Stomach (tissue), 19 donors: ENCODE measurements at places on chromosomes 12 and 14. TPM values are rescaled to one million over a fixed set of nuclear protein-coding genes. Genes with fewer than 3 reads are reported as not detected.

The PTPRQ gene
- total RNA-seq, result 0.29 TPM

The FZD10 gene
- total RNA-seq, result not detected

The STAC3 gene
- total RNA-seq, result 5.1 TPM

DNA sequence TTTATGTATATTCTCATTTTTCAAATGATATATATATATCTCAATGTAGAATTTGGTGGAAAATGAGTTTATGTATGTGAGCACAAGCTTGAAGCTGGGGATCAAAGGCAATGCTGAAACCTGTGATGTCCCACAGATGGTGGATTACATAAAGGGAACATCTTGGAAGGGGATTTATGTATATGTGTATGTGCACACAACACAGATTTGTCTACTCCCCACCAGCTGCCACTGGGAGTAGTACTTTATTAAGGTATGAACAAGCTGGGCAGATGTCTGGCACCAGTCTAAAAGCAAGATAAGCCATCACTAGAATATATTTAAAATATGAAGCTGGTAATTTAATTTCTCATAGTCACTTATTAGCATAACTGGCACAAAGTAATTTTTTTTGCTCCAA, 895.6 kb downstream of the SLC6A15 start:
- no peak for DNase-seq

GRCh38 chr14:100071545-100071944, 6.3 kb downstream of the EVL start:
- DNase-seq, result no peak

The SLC6A12 gene
- total RNA-seq, result not detected

The TTLL5 gene
- 48.4 TPM for total RNA-seq

The SMCO2 gene
- not detected for total RNA-seq

The GARIN6 gene
- total RNA-seq, result not detected

DNA sequence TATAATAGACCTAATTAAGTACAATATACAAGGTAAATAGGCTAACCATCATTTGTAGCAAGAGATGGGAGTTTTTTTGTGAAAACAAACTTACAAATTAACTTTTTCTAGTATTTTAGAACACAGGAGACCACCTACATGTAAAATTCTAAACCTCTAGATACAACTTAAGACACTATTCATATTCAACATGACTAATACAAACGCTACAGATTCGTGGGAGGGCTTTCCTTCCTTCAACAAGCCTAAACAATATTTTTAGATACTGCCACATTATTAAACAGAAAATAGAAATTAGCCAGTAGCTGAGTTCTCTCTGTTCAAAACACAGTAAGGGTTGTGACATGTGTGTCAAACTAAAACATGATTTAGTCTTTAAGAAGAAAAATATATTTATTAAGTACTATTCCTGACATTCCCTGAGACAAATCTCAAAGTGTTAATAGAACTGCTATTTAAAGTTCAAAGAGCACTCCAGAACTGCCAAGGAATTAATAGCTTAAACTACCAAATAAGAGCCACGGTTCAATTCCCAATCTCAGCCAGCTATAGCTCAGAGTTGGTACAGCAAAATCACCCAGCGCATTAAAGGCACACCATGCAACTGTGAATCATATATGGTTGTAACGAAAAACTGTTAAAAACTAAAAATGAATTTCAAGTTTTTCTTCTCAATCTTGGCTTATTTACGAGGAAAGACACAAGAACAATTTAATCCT, 10.7 kb downstream of the MED13L start:
- no peak for DNase-seq

The TOMM20L gene
- not detected for total RNA-seq

- no peak for DNase-seq
Measured at GRCh38 chr14:35375558-35376025, 29.0 kb downstream of the NFKBIA start.

The ADAM21 gene
- total RNA-seq, result not detected

DNA sequence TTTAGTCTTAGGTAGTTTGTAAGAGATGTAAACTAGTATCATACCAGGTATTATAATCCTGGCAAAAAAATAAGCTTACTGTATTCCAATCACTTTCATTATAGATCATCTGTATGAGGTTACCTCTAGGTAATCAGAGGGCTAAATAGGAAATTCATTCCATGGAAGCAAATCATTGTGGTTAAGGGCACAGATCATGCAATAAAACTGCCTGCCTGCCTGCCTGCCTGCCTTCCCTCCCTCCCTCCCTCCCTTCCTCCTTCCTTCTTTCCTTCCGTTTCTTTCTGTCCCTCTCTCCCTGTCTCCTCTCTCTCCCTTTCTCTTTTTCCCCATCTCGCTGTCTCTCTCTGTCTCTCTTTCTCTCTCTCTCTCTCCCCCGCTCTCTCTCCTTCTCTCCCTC, 3.2 kb upstream of the CLEC9A start:
- no peak for DNase-seq

DNA sequence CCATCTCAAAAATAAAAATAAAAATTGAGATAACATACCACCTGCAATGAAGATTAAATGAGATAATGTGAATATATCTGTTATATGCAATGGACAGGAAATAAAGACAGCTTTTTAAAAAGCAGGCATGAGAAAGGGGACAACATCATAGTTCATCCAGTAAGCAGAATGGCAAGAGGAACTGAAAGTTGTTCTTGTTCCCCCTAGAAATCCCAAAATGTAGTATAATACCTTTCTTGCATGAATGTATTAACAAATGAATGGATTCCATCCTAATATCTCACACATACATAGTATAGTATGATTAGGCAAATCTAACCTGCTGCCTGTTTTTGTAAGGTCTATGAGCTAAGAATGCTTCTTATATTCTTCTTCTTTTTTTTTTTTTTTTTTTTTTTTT, 31.4 kb downstream of the FGD6 start:
- no peak for DNase-seq

The CMA1 gene
- not detected for total RNA-seq

The OR4K14 gene
- total RNA-seq, result not detected

- DNase-seq, result no peak
Measured at GRCh38 chr12:25906651-25907340, 51.7 kb upstream of the RASSF8 start.

GRCh38 chr12:6638305-6638704, 2.5 kb upstream of the LPAR5 start:
- DNase-seq, result no peak

GRCh38 chr12:51938726-51939125, 12.8 kb upstream of the ACVR1B start:
- no peak for DNase-seq

The CDCA3 gene
- total RNA-seq, result 56.0 TPM

DNA sequence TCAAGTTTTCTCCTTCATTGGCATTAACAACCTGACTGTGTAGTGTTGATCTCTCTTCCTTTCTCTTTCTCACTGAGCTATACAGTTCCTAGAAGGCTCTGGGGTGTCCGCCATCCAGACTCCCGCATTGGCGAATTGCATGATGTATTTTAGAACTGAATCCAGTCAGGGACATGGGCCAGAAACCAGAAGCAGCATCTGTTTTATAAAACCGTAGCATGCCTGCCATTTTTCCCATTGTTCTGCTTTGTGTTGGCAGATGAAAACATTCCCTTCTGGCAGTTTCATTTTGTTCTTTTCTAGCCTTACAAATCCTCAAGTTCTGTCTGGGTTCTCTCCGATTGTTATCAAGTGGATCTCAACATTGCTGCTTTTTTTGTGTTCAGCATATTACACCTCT, 268.3 kb upstream of the SEL1L start:
- DNase-seq, result peak; percentile 74
